ENCODE measurements at places on chromosomes 16 and 17.

- DNase-seq: no peak
These were observed 82.1 kb downstream of the MSI2 start for GRCh38 chr17:57338257-57338914.

GRCh38 chr17:3712811-3713463, 10.8 kb upstream of the HASPIN start:
- no peak for DNase-seq

- DNase-seq: no peak
These were observed 106.5 kb downstream of the CDH8 start for GRCh38 chr16:61929776-61930175.

DNA sequence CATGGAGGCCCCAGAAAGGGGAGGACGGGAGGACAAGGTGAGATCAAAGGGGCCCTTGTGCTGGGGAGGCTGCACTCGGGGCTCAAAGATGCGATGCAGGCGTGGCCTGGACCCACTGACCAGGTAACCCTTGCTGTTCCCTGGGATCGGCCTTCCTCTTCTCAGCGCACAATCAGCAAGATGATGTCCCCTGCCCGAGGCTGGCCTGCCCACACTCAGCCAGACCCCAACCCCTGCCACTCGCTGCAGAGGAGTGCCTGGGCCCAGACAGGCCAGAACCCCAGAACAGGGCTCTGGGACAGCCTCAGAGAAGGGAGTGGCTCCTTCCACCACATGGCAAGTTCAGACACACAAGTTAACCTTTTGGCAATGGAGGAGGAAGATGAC, 14.8 kb downstream of the KIFC3 start:
- DNase-seq: no peak

DNA sequence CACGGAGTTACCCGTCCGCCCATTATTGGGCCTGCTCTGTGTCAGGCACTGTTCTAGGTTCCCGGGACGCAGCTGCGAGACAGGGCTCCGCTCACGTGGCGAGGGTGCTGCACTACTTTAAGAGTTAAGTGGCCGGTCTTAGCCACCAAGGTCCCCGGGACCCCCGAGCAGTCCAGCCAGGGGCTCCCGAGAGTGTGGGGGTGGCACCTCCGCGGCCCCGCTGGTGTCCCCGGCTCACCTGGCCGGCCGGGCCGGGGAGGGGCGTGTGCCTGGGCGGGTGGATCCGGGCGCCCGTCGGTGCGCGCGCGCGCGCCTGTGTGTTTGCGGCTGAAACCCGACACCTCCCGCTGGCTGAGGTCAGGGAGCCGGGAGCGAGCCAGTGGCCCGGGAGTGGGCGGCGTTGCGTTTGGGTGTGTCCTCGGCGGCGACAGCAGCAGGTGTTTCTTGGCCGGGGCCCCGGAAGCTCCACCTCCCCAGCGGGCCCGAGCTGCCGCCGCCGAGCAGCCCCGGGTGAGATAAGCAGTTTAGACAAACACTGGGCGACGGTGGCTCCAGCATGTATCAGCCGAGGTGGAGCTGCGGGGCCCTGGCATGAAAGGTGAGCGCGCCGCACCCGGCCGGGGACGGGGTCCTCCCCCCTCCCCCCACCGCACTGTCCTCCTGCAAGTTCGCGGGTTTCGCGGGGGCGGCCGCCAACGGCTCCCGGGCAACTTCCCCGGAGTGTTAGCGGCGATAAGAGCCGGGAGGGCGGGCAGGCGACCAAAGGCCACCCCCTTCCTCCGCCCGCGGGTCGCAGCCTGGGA, at the start of gene GSE1:
GSE1 (plus strand) TSS at position 522 of the 803 bp plus-strand sequence; CDS start at position 592, 70 bp downstream.
- peak; percentile 33 for DNase-seq

DNA sequence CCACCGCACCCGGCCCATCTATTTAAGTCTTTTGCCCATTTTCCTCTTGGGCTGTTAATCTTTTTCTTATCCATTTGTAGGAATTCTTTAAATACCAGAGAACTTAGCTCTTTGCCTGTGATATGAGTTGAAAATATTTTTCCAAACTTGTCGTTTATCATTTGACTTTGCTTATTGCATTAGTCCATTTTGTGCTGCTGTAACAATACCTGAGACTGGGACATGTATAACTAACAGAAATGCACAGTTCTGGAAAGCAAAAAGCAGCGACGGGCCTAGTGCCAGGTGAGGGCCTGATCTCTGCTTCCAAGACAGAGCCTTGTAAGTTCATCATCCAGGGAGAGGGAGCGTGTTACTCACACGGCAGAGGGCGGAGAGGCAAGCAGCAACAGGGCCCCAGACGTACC, 25.6 kb upstream of the BHLHA9 start:
- DNase-seq: no peak

- DNase-seq: no peak
These were observed 57.1 kb downstream of the CREBBP start for GRCh38 chr16:3823427-3823826.

DNA sequence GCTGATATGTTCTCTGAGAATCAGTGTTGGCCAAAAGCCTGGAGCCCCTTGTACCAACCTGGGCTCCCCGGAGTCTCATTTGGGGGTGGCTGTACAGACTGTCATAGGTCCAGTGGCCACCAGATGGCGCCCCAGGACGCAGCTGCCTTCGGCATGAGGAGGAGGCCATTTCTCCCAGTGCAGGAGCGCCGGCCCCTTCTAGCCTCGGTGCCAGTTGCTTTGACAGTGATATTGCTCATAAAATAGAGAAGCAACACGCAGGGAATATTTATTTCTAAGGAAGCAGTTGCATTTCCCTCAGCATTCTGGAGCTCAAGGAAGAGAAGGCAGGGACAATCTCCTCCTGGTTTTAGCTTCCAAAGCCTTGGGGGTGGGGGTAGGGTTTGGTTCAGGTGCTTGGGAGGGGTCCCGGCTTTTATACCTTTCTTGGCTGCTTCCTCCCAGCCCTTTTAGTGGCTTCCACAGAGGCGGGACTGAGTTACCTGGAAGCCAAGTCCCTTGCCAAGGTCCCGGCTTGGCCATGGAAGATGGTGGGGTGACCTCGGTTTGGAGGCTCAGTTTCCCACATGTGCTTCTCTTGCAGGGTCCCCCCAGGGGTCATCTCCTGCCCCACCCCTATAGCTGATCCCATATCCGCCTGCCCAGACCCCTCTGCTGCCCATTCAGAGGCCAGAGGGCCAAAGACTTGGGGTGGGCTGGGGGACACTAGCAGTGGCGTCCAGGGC, 117.8 kb upstream of the CDC42EP4 start:
- DNase-seq: peak; percentile 30

GRCh38 chr16:56309008-56309407, 116.3 kb downstream of the AMFR start:
- DNase-seq: no peak

DNA sequence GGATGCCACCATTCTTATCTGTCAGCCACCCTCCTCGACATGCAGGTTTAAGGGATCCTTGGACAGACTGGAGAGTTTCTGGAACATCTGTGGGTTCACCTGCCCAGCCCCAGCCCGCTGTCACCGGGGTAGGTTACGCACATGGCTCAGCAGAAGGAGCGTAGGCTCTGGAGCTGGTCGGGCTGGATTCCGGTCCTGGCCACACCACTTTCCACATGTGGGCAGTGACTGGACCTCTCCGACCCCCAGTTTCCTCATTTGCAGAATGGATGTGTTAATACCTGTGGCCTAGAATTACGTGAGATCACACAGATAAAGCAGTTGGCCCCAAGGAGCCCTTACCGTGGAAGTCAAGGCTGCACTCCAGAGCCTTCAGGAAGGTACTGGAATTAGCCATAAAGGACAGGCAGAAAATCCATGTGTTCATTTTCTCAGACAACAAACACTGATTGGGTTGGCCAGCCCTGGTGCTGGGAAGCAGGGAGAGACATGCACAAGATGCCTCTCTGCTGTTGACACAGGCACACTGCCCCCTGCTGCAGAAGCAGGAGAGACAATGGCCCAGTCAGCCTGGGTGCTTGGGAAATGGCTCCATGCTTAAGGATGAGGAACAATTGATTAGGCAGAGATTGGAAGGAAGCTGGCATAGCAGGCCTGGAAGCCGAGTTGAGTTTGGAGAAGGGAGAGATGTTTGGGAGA, 58.8 kb downstream of the SF3B3 start:
- DNase-seq: no peak

GRCh38 chr17:4509401-4509800, 10.7 kb downstream of the SPNS2 start:
- no peak for DNase-seq

DNA sequence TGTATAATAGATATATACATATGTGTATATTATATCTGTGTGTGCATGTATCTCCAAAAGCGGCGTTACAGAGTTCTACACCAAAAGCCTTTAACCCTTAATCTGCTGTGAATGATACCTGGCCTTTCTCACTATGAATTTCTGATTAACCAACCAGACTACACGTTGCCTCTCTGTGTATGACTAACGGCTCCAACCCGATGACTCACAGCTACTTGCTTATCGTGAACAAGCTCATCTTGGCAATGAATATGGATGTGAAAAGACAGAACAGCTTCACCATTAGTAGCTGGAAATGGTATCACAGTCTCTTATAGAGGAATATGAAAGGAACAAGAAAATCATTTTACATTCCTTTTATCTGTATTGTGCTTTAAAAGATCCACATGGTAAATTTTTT, 23.8 kb upstream of the ARHGAP44 start:
- no peak for DNase-seq

- DNase-seq: no peak
These were observed 278.6 kb upstream of the RPL38 start for GRCh38 chr17:73924909-73925186.

GRCh38 chr17:74654742-74655141, 31.2 kb upstream of the CD300E start:
- no peak for DNase-seq

- DNase-seq: no peak
These were observed 52.6 kb downstream of the COX10 start for GRCh38 chr17:14121952-14122351.

GRCh38 chr16:56607109-56607618, 1.2 kb upstream of the MT2A start:
- DNase-seq: peak; percentile 60
